ENCODE measurements at places on chromosomes 16 and 17.

DNA sequence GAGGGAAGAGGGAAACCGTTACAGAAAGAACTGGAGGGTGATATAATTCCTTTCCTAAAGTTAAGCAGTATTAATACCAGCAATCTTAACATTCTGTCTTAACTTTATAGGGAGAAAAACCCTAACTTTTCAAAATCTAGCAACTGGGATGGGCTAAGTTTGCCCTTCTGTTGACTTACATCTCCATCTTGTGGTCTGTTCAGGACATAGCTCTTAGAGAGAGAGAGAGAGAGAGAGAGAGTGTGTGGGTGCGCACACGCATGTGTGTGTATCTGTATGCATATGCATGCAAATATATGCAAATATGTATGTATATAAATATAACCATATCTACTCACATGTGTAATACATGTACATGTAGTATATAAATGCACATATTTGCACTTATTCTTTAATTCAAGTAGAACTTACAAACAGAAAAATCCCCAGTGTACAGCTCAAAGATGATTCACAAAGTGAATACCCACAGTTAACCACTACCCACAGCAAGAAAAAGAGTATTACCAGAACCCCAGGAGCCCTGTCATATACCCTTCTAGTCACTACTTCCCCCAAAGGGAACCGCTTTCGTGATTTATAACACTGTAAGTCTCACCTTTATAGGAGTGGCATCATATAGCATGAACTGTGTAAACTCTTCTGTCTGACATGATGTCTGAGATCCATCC, 46.5 kb downstream of the STX8 start:
- peak; percentile 55 for DNase-seq

- peak; percentile 92 for DNase-seq
Observed at GRCh38 chr17:48593840-48594537, 410 bp upstream of the HOXB5 start.

GRCh38 chr16:56192635-56192945, 1.3 kb downstream of the GNAO1 start:
- no peak for DNase-seq

DNA sequence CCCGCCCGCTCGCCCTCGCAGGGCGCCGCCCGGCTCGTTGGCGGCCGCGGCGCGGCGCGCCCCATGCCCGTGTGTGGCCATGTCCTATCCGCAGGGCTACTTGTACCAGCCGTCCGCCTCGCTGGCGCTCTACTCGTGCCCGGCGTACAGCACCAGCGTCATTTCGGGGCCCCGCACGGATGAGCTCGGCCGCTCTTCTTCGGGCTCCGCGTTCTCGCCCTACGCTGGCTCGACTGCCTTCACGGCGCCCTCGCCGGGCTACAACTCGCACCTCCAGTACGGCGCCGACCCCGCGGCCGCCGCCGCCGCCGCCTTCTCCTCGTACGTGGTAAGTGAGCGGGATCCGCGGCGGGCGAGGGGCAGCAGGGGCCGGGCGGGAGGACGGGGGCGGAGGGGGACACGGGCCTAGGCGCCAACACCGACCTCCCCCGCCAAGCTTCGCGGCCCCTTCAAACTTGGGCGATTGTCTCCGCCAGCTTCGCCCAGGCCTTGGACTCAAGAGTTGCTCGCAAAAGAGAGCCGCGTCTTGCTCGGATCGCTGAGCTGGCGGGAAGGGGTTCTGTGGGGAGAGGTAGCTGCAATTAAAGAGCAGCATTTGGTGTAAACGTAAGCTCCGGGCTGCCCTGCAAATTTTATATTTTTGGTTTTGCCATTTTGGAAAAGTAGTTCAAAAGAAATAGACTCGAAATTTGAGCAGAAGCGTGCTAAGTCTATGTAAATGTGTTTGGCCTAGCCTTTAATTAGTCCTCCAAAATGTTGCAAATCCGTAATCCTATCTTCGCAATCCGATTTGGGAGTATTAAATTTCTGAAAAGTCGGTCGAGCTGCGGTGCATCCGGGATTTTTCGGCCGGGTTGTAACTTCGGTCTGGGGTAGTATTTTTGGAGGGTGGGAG, 702 bp downstream of the IRX5 start:
- DNase-seq = peak; percentile 21

GRCh38 chr17:67400193-67400592, 23.1 kb downstream of the PITPNC1 start:
- DNase-seq = no peak

GRCh38 chr16:81992859-81993258, 18.4 kb downstream of the SDR42E1 start:
- no peak for DNase-seq

GRCh38 chr16:17011712-17012111, 459.0 kb downstream of the XYLT1 start:
- no peak for DNase-seq

DNA sequence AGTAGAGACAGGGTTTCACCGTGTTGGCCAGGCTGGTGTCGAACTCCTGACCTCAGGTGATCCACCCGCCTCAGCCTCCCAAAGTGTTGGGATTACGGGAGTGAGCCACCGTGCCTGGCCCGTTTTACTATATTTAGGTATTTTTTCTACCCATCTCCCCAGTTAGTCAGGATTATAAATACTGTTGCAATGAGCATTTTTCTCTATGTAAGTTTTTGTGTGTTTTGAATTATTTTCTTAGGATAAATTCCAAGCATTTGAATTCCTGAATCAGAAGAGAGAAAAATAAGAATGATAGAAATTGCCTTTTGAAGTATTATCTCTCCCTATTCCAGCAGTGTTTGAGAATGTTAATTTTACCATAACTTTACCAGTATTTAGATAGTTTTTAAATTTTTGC, 36.6 kb downstream of the KIAA0513 start:
- DNase-seq = no peak

DNA sequence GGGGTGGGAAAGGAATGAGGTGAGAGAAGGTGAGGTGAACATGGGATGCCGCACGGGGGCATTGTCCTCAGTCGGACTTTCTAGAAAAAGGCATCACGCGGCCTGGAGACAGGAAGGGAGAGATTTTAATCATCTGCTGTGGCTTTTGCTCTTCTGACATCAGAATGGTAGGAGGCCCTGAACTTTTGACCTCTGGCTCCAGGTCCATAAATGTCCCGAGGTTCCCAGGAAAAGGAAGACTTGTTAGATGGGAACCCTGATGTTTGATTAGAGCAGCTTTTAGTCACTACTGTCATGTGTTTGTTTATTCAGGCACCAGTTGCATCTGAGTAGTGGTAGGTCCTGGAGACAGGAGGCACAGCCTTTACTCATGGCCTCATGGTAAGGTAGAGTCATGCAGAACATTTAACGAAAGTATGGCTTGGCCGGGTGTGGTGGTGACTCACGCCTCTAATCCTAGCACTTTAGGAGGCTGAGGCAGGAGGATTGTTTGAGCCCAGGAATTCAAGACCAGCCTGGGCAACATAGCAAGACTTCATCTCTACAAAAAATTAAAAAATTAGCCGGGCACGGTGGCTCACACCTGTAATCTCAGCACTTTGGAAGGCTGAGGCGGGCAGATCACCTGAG, 203.1 kb downstream of the MSI2 start:
- peak; percentile 53 for DNase-seq

DNA sequence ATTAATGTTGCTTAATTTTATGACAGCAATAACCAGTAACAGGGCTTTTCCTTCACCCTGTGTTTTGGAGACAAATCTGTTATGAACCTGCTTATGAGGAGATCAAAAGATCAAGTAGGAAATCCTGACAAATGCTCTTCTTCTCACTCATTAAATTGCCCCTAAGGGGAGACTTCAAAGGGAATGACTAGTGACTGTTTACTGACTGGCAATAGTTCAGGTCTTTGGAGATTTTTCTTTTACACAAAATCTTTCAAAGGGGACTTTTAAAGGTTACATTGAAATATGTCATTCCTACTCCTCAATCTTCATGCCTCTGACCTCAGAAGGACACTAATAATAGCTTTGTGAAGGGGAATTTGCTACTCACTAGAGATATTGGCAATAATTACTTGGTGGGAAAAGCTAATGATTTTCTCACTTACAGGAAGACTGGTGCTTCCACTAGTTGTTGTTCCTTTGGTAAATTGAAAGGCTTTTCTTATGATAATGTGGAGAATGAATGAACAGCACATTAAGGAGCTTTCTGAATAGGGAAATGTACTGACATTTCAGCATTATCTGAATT, 292.9 kb upstream of the CA10 start:
- no peak for DNase-seq

DNA sequence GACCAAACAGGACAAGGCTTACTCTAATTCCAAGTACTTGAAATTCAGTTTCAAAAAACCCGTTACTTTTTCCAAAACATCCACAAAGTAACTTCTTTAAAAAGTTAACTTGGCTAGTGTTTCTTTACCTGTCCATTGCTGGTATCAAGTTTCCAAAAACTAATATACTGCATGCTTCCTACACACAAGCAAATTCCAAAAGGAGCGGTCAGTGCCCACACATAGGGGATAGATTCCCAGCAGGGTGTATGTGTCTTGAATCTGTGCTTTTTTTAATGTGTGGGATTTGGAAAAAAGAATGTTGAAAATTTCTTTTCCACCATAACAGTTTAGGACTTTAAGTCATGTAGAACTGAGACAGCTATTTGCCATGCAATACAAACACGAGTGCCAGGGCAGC, 367.8 kb upstream of the SOX9 start:
- DNase-seq = no peak

DNA sequence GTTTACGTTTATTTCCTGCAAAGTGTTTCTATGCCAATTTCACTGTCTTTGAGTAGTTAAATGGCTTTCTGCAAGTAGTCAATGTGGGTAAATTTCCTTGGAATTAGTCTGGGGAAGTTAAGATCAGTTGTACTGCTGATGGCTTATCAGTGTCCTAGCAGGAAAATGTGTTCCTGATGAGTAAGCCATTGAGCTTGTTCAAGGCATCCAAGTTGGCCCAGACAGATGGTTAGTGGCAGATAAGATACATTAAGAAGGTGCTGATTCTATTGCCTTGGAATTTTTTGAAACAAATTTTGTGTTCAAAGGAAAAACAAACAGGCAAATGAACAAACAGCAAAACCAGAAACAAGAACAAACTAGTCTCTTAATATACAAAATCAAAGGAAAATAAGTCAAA, 258.4 kb downstream of the MAP2K6 start:
- DNase-seq = no peak

DNA sequence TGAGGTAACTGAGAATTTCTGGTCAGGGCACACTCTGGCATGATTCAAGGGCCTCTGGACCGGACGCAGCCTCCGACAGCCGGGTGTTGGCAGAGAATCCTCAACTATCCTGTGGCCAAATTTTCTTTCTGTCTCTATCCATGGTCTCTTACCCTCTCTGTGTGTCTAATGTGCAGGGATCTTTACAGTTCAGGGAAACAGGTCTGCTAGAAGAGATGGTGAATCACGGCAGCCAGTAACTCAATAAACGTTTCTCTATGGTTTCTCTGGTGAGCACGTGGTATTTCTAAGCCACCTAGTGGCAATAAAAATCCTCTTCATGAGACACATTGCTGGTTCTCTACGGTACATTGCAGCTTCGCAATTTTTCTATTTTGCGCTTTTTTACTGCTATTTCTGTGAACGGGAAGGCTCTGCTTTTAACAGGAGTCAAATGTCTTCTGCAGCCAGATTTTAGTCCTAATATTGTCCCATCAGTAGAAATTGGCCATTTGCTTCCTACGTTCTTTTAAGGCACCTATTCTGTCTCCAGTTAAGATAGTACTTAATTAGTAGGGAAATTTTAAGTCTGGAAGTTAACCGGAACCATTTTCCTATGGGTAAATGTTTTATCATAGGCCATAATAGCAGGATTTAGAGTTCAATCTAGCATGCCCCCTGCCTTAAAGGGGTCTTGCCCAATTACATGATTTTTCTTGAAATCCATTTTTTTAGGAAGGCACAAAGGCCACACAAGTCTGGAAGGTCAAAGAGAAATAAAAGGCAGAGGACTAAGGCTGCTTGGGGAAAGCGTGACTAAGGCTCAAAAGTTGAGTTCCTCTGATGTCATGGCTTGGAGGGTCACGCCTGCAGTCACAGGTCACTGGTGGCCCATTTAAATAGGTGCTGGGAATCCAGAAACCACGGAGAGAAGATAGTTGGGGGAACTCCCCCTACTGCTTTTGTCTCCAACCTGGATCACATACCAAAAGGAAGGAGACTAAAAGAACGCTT, 31.5 kb downstream of the QPRT start:
- peak; percentile 75 for DNase-seq

GRCh38 chr16:53768167-53768566, 64.2 kb downstream of the FTO start:
- no peak for DNase-seq

GRCh38 chr16:5377280-5377898, 279.8 kb upstream of the EEF2KMT start:
- no peak for DNase-seq

- no peak for DNase-seq
Observed at GRCh38 chr17:15453782-15454181, 13.6 kb downstream of the CDRT4 start.

DNA sequence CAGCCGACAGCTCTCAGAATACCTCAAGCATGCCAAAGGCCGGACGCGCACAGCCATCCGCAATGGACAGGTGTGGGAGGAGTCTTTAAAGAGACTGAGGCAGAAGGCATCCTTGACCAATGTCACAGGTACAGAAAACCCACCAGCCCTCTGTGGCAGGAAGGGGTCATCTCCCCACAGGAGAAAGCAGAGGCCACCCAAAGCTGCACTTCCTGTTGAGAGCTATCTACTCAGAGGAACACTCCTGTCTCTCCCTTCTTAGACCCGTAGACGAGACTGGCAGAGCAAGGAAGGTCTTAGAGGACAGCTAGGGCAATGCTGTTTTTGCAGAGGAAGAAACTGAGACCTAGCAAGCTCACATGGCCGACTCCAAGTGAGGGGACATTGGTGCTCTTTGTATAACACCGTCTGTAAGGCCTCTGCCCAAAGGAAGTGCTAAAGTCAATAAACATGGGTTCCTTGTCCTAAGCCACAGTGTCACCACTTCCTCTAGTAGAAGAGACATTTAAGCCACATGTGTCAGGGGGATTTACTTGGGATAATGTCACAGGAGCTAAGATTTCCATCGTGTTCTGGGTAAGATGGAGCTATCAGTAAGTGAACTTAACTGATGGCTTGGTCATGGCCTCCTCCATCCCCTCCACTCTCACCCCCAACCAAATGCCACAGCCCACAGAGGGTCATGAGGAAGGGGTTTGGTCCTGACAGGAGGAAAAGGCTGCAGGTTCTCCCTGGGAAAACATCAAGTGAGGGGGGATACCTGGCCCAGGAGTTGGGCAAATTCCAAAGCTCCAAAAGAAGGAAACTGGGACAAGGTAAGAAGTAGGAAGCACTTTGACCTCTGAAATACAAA, 9.4 kb downstream of the LPO start:
- no peak for DNase-seq

DNA sequence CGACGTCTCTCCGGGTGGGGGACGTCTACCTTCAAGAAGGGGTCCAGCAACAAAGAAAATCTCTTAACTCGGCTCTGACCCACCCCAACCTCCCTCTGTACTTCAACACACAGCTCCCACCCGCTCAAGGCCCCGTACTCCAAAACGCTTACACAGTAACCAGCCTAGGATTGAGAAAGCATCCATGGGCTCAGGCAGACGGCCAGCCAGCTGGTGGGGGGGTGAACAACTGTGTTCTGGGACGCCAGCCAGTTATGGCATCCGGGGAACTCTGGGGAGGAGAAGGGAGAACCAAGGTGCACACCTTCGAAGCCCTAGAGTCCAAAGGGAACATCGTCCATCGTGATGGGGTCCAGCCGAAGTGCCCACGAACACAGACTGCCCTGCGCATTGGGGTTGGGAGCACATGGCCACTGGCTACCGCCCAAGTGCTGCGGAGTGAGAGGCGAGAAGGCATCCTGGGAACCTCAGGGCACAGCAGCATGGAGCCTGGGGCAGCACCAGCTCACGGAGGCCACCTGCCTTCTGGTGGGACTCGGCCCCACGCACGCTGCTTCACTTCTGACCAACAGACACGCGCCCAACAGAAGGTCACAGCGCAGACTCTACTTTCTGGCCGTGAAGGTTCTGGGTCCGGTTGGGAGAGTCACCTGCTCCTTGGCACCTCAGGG, 14.3 kb downstream of the SLC16A3 start:
- DNase-seq = no peak
